Stimulated activated CD4-positive, alpha-beta T cell treated with anti-CD3 and anti-CD28 coated beads, Interleukin-15, amount 100 ng/mL, for 1 hour (primary cell): ENCODE measurements at places on chromosomes 7 and 10.

DNA sequence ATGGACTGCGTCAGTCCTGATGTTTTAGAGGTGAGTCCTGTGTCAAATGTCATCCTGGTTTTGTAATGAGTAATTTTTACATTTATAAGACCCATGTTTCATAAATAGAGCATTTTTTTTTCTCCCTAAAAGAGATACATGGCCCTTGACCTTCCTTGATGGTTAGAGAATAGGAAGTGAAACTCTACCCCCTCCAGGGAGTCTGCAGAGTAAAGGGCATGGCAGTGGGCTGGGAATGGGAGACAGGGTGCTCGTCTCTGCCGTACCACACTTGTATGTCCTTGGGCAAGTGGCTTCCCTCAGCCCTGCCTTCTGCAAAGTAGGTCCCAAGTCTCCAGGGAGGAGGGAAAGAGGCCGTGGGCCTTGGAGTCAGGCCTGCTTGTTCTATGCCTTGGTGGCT is 63.9 kb downstream of the WDFY4 start:
- DNase-seq, result no peak

DNA sequence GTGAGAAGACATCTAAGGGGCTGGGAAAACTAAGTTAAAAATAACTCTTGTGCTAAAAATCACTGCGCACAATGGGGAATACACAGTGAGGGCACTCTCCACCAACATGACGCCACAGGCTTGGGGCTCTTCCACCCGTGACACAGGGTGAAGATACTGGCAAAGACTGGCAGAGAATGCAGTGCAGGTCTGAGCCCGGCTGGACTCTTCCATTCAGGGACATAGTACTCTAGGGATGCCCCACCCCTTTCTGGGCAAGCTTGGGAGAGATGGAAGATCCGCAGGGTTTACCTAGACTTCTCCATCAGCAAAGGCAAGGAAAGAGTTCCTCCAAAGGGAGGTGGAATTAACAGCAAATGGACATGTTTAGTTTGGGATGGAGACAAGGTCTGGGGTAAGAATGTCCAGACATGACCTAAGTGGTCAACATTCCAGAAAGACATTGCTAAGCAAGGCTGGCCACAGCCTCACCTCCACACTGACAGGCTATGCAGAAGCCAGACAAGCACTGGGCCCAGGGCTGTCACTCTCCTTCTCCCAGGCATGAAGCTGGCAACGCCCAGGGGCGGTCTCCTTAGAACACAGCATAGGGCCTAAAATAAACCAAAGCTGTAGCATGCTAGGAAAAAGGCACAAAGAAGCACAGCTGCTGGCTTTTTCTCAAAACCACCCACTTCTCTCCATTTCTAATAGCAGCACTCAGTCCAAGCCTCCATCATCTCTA is 28.1 kb downstream of the XPNPEP1 start:
- DNase-seq, result no peak

GRCh38 chr10:129331207-129331838 is 135.7 kb upstream of the MGMT start:
- DNase-seq, result no peak

DNA sequence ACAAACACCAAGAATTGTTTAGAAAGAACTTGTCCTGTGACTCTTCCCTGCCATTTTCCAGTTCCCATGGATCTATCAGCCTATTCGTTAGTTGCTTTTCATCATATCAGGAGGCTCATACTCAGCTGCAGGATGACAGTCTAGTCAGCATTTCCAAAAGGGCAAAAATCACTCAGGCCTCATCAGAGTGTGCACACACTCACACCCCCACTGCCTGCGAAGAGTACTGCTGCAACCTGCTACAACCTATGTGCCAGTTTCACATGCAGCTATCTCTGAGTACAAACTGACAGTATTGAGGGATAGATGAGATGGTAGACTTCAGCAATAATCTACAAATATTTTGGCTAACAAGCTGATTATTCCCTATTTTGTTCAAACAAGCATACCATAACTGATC is 24.2 kb downstream of the CH25H start:
- DNase-seq, result no peak
